Stimulated activated CD8-positive, alpha-beta memory T cell treated with anti-CD3 and anti-CD28 coated beads, Interleukin-15, amount 100 ng/mL, for 1 hour (primary cell): ENCODE measurements at places on chromosomes 1 and 21.

GRCh38 chr21:29975776-29976175, 36.0 kb upstream of the GRIK1 start:
- DNase-seq = no peak

DNA sequence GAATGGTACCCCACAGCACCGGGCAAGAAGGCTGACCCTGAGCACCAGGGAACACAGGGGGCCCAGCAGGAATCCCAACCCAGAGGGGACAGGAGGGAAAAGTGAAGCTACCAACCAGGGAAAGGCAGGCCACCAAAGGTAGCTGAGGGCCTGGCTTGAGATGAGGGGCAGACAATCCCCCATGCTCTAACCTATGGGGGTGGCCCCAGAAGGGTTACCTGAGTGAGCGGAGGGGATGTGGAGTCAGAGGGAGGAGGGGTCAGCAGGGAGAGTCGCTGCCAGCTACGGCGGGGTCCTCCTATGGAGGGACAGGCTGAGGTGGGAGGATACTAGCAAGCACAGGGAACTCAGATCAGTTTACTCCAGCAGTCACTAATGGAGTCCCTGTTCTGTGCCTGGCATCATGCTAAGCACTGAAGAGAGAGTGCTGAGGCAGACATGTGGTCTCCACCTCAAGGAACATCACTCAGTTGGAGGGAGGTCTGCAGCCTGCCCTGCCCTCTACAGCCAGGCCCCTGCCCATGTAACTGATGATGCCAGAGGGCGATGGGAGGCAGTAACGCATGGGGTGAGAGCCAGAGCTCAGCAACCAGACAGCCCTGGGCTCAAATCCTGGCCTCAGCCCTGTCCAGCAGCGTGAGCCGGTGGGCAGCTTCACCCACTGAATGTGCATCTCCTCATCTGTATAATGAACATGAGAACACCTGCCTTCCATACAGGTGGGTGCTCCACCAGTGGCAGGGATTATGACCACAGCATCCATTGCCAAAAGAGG, 21.3 kb downstream of the CYB5RL start:
- DNase-seq = no peak

DNA sequence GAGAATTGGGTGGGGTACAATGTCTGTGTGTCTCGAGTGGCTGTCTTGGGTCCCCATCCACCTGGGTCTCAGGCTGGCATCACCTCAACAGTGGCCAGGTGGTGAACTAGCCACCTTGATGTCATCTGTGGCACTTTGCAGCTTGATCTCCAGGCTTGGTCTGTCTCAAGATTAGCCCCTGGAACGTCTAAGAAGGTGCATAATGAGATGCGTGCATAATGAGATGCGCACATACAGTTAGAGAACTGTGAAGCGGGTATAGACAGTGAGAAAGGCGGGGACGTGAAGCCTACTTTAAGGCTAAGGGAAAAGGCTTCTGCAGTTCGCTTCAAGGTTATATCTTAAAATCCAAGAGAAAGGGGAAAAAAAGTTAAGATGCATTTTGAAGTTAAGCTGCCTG, 98.7 kb downstream of the WDR4 start:
- no peak for DNase-seq

- no peak for DNase-seq
These were observed 42.4 kb downstream of the RIMS3 start for GRCh38 chr1:40622936-40623629.

DNA sequence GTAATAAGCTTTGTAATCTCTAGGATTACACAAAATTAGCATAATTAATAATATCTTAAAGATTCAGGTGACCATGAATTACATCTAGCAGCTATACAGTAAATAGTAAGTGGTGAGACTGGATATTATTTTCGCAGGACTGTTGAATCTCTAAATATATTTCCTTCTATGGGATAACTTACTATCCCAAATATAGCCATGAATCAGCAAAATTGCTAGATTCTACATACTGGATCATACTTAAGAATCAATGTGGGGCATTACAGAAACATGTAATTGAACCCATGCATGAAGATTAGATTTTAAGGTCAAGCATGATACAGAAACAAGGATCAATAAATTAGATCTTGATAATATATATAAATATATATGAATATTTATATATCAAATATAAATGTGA, 1203.4 kb downstream of the BRINP3 start:
- no peak for DNase-seq

DNA sequence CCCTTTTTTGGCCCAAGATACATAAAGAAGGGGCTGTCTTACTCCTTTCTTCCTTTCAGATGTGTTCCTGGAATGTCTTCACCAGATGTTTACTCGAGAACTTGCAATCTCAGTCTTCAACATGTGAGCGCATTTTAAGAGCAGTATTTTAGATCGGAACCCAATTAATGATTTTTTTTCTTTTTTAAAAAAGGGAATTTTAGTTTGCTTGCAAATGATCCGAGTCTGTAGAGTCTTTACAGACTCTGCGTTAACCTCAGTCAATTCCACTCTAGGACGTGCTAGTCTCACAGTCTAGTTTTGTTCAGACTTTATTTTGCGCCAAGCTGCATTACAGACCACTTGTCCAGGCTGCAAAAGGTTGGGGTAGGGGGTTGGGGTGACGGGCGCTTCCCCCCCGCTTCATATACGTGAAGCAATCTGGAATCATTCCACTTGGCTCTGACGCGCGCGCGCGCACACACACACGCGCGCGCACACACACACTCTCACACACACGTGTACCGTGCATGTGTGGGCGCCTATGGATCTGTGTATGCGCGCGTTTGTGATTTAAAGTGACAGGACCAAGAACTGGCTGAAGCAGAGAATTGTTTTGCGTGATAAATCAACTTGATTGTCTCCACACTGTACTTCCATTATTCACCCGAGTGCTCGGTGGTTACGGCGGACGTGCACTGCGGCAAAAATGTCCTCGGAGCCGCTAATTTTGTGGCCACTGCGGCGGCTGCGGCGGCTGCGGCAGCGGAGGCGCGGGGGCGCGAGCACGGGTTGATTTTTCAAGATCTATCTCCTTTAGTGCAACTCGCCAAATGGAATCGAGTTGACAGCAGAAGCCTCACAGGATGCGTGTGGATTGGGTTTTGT, 25.6 kb upstream of the NFIA start:
- no peak for DNase-seq

- no peak for DNase-seq
These were observed 850 bp downstream of the SESN2 start for GRCh38 chr1:28259934-28260802.

- no peak for DNase-seq
These were observed 7.5 kb downstream of the PKNOX1 start for GRCh38 chr21:42981862-42982261.
